NCI-H526 treated with DMSO at 0.1 percent for 48 hours (cell line): ENCODE measurements at places on chromosomes 4 and X.

DNA sequence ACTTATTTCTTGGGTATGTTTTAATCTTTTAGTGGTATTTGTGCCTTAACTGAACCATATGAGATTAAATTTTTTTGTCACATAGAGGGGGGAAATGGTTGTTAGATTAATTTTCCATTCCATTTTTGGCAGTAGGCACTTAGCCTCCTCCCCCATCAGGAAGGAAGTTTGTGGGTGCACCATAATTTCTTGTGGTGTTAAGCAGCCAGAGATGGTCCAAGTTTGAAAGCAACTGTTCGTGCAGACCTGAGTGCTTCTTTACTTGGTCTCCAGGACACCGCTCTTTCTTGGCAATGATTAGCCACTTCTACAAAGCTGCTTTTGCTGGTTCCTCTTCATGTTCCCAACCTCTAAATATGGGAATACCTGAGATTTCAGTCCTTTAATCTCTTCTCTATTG lies 92.7 kb upstream of the RPL34 start:
- no peak for DNase-seq

- DNase-seq, result no peak
Observed at GRCh38 chr4:121278811-121279368, 101.9 kb downstream of the QRFPR start.

DNA sequence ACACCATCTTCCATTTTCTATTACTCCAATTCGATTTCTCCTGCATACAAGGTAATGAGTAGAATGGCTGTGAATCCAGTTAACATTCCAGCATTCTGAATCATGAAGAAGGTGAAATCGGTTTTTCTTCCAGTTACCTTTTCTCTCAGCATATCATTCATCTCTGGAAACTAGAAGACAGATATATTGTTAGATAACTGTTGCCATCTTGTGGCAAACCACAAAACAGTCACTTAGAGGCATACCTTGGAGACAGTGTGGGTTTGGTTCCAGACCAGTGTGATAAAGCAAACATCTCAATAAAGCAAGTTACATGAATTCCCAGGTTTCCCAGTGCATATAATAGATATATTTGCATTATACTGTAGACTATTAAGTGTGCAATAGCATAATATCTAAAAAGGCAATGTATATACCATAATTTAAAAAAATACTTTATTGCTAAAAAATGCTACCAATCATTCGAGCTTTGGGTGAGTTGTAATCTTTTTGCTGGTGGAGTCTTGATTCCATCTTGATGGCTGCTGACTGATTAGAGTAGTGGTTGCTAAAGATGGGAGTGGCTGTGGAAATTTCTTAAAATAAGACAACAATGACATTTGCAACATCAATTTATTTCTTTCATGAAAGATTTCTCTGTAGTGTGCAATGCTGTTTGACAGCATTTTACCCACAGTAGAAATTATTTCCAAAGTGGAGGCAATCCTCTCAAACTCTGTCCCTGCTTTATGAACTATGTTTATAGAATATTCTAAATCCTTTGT lies 82.1 kb downstream of the SLC39A8 start:
- DNase-seq, result peak; percentile 27

GRCh38 chr4:73617256-73617655 lies 3.0 kb downstream of the RASSF6 start:
- DNase-seq, result no peak

DNA sequence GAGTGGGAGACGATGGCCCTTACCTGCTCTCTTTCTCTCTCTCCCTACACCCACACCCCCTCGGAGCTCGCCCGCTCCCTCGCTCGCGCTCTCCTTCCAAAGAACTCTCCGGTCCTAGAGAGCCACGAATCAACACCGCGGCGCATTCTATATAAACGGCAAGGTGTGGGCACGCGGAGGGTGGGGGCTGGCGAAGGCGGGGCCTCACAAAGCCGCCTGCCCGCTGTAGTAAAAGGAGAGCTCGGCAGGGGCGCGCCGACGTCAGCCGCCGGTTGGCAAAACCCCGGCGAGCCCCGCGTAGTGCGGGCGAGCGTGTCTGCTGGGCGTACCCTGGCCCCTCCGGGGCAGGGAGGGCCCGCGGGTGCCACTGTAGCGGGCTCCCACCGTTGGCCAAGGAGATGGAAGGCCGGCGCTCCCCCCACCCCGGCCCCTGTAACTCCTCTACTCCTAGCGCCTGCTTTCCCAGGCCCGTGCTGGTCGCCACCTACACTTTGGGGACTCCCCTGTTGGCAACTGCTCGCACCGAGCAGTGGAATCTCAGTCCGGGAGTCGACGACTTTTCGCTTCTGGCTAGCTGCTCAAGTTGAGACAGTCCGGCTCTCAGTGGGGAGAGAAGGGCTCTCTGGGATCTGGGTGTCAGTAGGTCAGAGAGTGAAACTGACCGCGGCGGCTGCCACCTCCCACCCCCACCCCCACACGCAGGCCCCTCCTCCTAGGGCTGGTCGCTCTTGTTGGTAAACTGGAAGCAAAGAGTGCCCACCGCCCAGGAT lies 325.5 kb upstream of the F9 start:
- DNase-seq, result no peak

- peak; percentile 51 for DNase-seq
Observed at GRCh38 chrX:104098151-104098808, 14.0 kb upstream of the ZCCHC18 start.

GRCh38 chr4:168811786-168812651 lies 198.0 kb downstream of the CBR4 start:
- no peak for DNase-seq

DNA sequence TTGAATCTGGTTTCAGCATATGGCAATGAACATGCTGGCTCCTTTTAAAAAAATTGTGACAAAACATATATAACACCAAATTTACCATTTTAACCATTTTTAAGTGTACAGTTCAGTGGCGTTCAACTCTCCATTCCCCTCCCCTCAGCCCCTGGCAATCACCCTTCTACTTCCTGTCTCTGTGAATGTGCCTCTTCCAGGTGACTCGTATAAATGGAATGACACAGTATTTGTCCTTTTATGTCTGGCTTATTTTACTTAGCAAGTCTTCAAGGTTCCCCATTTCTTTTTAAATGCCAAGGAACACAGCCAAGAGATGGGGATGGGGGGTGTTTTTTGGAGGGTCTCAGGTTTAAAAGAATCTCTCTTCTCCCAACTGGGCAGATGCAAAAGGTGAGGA lies 35.4 kb upstream of the BCLAF3 start:
- no peak for DNase-seq

DNA sequence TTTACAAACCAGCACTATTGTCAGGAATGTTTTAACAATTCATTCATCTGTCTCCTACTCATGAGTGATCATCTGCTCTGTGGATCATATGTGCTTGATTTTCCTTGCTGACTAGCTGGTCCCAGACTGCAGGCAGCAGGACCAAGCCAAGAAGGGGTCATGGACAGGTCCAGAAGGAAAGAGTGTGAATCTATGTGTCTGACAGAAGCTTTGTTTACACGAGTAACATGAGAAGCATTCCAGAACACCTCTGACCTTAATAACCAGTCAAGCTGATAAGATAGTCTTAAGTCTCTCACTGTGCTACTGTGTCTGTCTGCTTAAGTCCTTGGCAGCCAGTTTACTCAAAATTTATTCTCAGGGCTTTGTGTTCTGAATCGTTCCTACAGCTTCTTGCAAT lies 39.0 kb downstream of the GUCY1A1 start:
- no peak for DNase-seq

DNA sequence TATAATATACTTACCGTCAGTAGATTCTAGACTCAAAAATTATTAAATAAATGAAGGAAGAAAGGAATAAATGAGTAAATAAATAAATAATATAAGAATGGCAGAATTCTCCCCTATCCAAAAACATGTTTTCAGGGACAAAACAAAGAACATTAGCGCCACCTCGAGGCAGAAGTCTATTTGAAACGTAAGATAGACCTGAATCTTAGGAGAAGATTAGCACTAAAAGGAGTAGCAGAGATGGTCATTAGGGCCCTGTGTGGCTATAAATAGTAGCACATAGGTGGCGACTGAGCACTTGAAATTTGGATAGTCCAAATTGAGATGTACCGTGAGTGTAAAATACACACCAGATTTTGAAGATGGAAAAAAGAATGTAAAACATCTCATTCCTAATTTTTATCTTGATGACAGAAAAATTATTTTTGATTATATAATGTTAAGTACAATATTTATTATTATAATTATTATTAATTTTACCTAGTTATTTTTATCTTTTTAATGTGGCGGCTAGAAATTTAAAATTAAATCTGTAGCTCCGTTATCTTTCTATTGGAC lies 24.3 kb upstream of the SRD5A3 start:
- DNase-seq, result peak; percentile 76

DNA sequence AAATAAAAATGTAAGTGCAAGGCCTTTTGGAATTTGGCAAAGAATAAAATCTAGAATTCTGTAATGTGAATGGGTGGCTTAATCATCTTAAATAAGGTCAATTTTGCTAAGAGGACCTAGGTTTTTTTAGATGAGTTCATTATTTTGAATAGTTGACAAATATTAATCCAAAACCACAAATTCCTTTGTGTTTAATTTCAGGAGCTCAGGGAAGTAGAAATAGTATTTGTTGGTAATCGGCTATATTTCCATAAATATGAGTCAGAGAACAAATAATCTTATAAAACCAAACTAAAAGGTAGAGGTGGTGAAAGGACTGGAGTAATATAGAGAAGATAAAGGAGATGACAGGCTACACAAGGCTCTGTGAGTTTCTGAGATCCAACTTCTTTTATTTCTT lies 190.4 kb upstream of the TLL1 start:
- DNase-seq, result no peak

GRCh38 chr4:87014284-87014782 lies 79.5 kb downstream of the AFF1 start:
- no peak for DNase-seq

DNA sequence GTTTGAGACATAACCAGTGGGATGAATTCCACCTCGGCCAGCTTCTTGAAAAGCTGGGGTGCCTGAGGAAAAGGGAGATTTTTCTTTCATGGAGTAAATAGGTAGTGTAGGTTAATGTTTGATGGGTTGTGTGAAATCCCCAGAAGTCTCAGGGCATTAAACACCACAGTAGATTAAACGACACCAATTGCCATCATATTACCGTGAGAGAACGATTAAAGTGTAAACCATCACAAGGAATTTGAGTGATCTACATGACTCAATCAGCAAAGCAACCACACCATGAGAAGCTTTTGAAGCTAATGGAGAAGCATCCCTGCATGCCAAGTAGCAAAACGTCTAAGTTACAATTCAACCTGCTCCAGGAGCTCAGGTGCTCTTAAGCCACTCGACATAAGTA lies 322.5 kb upstream of the GATB start:
- DNase-seq, result no peak

DNA sequence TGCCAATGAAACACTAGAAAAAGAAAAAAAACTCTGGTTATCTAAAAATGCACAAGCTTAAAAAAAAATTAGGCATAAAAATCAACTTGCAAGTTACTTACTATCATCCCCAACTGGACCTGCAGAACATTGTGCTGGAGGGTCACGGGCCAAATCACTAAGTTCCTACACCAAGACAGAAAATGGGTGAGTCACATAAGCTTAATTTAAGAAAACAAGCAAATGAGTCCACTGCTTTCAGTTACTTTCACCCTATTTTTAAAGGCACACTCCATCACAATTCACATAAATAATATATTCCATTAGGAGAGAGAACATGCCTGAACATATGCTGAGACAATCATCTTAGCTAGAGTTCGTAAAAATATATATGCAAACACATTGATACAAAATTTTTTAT lies 17.7 kb downstream of the UBE2D3 start:
- DNase-seq, result no peak

GRCh38 chr4:112521123-112522023 lies 5.4 kb upstream of the NEUROG2 start:
- no peak for DNase-seq

DNA sequence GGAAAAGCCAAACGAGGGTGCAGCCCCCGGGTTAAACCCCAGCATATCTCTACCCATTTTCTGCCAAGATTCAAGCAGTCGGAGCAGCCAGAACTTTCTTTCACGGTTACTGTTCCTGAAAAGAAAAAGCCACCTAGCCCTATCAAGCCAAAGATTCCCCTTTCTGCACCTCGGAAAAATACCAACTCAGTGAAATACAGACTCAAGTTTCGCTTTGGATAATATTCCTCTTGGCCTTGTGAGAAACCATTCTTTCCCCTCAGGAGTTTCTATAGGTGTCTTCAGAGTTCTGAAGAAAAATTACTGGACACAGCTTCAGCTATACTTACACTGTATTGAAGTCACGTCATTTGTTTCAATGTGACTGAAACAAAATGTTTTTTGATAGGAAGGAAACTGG lies 20.0 kb downstream of the FGF5 start:
- no peak for DNase-seq

- DNase-seq, result no peak
Observed at GRCh38 chr4:40984051-40984450, 230.3 kb downstream of the APBB2 start.

DNA sequence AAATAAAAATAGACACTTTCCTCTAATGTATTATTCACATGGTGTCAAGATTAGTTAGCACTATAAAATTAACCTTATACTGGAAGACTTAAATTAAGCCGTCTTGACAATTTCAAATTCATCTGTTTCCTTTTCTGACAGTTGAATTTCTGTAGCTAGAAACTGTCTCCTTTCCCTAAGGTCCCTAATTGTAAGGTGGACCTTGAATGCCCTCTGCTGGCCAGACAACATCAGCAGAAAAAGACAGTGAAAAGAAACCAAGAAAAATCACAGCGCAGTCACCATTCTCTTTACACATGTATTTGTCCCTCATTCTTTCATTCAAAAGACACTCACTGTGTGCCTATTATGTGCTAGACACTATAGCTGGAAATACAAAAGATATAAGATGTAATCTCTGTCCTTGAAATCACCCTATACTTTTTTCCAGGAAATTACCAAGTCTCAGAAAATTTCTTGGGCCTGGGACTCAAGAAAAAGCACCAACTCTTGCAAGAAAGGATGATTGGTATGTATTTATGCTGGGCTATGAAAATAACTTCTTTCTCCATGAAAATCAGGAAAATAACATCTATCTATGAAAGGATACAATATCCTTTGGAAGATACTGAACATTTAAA lies 32.7 kb upstream of the AMBN start:
- DNase-seq, result peak; percentile 5

DNA sequence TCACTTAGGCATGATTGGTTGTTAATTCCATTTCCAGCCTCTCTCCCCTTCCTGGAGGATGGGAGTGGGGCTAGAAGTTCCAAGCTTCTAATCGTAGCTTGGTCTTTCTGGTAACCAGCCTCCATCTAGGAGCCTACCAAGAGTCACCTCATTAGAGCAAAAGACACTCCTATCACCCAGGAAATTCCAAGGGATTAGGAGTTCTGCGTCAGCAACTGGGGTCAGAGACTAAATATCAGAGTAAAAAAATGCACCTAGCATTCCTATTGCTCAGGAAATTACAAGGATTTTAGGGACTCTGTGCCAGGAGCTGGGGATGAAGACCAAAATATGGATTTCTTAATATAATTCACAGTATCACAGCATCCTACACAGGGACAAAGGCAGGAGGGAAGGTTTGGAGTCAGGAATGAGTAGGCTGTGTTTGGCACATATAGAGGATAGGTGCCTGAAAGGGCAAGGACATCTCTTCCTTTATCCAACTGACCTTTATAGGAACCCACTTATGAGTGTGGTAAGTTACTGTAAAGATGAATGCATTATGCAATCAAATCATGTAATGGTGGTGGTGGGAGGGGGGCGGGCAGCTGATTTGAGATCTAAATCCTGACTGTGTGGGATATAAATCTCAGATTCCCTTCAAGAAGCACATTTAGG lies 30.5 kb upstream of the LIMCH1 start:
- DNase-seq, result no peak
